ENCODE measurements at places on chromosomes 1 and 21. TPM values are rescaled to one million over a fixed set of nuclear protein-coding genes. Genes with fewer than 3 reads are reported as not detected.

Gene SLC35A3
- 12.6 TPM for total RNA-seq

Gene SLC22A15
- total RNA-seq, result 2.3 TPM

DNA sequence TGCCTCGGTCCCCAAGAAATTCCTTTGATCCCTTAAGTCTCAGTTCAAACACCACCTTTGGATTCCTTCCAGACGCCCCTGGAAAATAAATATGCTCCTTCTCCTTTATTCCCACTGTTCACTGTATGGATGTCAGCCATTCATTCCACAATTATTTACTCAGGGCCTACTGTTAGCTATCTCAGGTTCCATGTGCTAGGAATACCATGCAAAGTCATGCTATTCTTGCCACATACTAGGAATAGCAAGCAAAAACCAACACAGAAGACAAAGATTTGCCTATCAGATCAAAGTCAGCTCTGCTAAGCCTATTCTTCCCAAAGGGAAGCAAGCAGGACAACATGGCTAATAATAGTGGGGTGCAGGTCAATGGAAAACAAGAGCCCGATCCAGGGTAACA is 29.8 kb downstream of the TTC13 start:
- DNase-seq, result no peak

DNA sequence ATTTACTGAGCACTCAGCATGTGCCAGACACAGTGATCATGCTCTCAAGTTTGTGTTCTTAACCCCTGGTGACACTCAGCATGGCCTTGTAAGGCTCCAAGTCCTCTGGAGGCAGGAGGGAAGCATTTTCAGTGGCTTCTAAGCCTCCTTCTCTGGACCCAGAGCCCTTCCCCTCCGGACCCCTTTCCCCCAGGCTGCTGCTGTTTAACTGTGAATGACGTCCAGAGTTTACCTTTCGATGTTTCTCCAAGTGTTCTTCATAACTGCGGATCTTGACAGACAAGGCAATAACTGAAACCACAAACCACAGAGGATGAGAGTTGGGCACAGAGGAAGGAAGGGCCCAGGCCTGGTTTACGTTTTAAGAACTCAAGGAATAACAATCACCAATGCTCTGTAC is 6.5 kb downstream of the MRPS15 start:
- no peak for DNase-seq

GRCh38 chr1:25442178-25442577 is 11.5 kb downstream of the MACO1 start:
- DNase-seq, result no peak

DNA sequence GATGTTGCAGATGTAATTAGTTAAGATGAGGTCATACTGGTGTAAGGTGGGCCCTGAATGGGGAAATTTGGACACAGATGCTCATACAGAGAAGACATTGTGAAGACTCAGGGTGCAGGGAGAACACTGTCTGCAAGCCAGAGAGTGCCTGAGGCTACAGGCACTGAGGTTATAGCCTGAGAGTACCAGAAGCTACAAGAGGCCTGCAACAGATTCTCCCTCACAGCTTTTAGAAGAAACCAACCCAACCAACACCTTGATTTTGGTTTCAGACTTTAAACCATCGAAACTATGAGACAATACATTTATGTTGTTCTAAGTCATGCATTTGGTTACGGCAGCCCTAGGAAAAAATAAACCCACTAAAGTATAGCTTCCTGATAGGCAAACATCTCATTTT is 321.7 kb upstream of the USP25 start:
- DNase-seq, result no peak

DNA sequence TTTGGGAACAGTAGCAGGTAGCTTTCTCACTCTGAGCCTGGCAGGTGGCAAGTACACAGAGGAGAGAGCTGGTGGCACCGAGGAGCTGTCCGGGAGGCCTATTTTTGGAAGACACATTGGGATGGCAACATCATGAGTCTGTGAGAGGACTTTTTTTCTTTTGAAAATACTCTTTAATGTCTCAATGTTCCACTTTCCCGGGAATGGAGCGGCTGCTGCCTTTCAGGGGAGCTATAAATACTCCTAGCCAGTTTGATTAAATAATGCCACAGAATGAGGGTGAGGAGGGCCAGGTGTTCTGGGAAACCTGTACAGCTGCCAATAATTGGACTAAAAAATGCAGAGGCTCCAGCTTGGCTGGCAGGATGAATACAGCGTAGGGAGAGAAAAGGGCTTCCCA is 93.3 kb upstream of the COG2 start:
- DNase-seq, result no peak

- DNase-seq, result no peak
Measured at GRCh38 chr1:5944154-5944842, 47.9 kb downstream of the NPHP4 start.

DNA sequence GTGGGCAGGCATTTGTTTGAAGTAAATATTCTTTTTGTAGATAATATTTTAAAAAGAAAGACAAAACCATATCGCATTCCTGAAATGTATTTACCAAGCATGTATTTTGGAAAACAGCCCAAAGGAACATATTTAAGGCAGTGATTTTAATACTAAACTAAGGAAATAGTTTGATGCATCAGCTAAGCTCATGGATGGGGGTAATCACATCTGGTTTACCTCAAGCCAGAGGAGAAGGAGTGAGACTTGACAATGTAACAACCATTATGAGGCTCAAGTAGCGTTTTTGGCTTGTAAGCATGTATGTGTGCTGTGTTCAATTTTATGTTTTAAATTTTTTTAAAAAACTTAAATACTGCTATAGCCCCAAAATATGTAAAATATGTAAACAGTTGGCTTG is 390.5 kb downstream of the DISC1 start:
- no peak for DNase-seq

DNA sequence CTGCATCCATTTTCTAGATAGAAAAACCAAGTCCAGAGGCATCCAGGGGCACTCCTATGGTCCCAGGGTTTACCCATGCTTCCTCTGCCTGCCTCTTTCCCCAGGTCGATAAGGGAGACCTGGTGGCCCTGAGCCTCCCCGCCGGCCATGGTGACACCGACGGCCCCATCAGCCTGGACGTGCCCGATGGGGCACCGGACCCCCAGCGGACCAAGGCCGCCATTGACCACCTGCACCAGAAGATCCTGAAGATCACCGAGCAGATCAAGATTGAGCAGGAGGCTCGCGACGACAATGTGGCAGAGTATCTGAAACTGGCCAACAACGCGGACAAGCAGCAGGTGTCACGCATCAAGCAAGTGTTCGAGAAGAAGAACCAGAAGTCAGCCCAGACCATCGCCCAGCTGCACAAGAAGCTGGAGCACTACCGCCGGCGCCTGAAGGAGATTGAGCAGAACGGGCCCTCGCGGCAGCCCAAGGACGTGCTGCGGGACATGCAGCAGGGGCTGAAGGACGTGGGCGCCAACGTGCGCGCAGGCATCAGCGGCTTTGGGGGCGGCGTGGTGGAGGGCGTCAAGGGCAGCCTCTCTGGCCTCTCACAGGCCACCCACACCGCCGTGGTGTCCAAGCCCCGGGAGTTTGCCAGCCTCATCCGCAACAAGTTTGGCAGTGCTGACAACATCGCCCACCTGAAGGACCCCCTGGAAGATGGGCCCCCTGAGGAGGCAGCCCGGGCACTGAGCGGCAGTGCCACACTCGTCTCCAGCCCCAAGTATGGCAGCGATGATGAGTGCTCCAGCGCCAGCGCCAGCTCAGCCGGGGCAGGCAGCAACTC is 41.3 kb downstream of the TMCC2 start:
- no peak for DNase-seq

- peak; percentile 15 for DNase-seq
Measured at GRCh38 chr1:228405979-228406228, 731 bp downstream of the TRIM11 start.

- DNase-seq, result no peak
Measured at GRCh38 chr1:19289244-19289643, 674 bp upstream of the AKR7A3 start.

DNA sequence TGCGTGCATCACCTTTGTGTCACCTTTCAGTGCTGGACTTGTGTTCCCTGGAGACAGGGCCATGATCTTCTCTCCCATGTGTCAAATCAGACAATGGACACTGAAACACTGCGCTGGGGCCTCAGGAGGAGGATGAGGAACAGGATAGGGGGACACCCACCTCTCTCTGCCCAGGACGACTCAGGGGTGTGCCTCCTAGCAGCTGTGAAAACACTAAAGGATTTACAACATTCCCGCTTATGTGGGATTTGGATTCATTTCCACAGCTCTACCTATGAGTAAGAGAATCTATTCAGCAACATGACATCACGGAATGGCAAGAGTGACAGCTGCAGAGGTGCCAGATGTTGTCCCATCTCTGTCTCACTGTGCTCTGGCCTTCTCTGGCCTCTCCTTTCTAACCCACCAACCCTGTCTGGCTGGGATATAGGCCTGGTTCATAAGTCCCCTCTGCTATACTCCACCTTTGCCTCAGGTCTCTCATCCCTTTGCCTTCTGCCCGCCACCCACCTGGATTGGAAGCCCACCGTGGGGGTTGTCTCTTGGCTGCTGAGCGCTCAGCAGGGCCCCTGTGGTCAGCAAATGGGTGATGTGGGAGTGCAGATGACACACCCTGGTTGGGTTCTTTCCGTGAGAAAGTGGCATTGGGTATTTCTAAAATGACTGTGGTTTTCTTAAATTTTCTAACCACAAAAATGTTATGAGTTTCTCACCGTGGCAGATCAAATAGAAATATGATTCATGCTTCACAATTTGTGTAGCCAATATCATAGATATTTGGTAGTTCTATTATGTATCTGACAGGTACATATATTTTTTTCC is 47.1 kb upstream of the TLR5 start:
- DNase-seq, result no peak

DNA sequence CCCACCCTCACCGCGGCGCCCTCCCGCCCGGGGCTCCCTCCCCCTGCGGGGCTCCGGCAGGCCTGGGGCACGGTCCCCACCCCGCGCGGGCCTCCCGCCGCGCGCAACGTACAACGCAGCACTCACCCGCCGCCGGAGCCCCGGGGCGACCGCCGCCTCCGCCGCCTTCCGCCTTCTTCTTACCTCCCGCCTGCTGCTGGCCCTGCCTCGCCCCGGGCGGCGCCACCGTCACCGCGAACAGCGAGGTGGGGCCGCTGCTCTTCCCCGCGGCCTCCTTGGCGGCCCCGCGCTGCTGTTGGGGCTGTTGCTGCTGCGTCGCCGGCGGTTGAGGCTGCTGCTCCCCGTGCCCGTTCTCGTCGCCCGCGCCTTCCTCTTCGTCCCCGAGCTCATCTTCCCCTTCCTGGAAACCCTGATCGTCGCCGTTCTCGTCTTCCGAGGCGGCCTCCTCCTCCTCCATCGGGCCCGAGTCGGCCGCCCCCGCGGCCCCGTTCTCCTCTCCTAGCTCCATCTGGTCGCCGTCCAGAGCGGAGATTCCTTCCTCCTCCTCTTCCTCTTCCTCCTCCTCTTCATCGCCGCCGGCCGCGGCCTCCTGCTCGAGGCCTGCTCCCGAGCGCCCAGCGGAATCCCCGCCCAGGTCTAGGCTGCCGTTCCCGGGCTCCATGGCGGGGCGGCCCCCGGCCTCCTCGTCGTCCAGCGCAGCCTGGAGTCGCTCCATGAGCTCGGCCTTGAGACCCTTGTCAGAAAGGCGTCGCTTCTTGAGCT is 671 bp downstream of the HNRNPU start:
- no peak for DNase-seq

DNA sequence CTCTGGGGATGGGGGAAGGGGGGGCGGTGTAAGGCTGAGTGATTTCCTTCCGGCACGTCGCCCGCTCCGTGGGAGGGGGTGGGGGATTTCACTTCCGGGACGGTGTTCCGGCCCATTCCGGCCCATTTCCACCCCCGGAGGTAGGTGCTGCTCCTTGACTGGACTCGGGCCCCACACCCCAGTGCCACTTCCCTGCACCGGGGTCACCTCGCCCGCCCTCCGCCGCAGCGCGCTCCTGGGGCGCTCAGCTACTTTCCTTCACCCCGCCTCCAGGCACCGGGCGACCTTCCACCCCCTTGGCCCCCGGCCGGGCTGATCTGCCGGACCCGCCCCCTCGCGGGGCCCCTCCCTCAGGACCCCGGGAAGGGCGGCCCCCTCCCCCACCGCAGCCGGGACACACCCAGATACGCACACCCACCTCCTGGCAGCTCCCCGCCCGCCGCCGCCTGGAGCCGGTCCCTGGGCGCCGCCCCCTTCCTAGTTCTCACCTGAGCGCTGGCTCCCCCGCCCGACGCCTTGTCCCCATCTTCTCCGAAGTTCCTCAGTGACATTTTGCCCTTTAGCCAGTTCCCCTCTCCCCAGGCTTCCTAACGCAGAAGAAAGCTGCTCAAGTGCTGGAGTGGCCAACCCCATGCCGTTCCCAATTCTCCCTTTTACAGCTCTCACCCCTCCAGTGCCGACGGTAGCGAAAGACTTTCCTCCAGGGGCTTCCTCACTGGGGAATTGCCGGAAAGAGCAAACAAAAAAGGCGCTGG is at the start of gene ZBTB37:
Gene ZBTB37, plus strand, starts transcription at position 115 of the 755 bp plus-strand sequence. CDS start 1,846 bp downstream, outside the sequence.
- peak; percentile 74 for DNase-seq
